ENCODE measurements at places on chromosomes 4 and X.

GRCh38 chr4:7392438-7393421 lies 42.0 kb downstream of the PSAPL1 start:
- DNase-seq, result no peak

GRCh38 chr4:148081745-148082144 lies 349.9 kb downstream of the ARHGAP10 start:
- no peak for DNase-seq

GRCh38 chr4:54513204-54513603 lies 144.6 kb upstream of the KIT start:
- peak; percentile 94 for DNase-seq

- no peak for DNase-seq
Observed at GRCh38 chr4:53748328-53748772, 157.1 kb upstream of the LNX1 start.

- no peak for DNase-seq
Observed at GRCh38 chr4:107276052-107276451, 239.9 kb upstream of the DKK2 start.

All from epithelial cell of esophagus (primary cell).